ENCODE measurements at places on chromosomes 4 and X. TPM values are rescaled to one million over a fixed set of nuclear protein-coding genes. Genes with fewer than 3 reads are reported as not detected.
A peak's percentile ranks its signal among the peaks of the same experiment; 100 is the strongest.

Gene EPGN
- not detected for total RNA-seq

Gene SLITRK4
- total RNA-seq, result 7.7 TPM

DNA sequence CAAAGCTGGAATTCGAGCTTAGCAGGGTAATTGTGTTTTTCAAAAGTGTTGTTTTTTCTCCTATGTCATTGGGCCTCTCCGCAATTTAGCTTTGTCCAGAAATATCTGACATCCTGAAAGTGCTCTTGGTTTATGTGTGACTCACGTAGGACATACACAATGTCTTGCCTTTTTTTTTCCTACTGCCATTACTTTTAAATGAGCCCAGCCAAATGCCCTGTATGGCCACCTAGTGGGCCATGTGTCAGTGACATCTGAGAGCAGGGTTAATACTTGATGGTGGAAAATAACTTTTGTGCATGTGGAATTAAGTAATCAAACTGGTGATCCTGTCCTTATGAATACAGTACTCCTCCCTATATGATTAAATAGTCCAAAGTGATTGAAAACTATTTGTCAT lies 1411.1 kb upstream of the TENM3 start:
- DNase-seq, result peak; percentile 16

- DNase-seq, result no peak
Observed at GRCh38 chr4:168723020-168723419, 226.2 kb downstream of the PALLD start.

- no peak for DNase-seq
Observed at GRCh38 chr4:147479786-147480185, 1.1 kb upstream of the EDNRA start.

DNA sequence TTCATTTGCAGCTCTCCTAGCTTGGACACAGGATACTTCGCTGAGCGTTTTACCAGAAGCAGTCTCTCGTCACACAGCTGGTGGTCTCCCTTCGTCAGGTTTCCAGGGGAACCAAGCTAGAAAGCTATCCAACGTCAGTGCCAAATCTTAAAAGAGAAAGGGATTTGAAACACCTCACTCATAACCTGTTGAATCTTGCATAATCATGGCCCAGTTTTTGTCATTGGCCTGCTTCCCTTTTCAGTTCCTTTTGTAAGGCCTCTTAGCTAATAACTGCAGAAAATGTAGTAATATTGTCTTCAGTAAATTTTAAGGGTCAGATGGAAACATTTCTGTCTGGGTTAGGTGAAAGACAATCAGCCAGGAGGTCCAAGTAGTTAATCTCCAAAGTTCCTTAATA lies 22.0 kb downstream of the RAB39B start:
- peak; percentile 3 for DNase-seq

DNA sequence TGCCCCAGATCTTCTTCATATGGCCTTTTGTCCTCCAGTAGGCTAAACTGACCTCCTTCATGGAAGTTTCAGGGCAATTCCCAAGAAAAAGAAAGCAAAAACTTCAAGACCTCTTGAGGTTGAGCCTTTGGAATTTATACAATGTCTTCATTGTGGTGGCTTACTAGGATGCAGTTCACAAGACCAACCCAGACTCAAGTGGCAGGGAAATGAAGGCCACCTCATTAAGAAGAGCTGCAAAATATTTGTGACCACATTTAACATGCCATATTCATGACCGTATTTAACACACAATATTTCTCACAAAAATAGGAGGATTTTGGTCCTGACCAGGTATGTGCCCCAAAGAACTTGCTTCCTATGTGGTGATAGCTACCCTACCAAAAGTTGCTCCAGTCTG lies 605.5 kb upstream of the PITX2 start:
- DNase-seq, result no peak

DNA sequence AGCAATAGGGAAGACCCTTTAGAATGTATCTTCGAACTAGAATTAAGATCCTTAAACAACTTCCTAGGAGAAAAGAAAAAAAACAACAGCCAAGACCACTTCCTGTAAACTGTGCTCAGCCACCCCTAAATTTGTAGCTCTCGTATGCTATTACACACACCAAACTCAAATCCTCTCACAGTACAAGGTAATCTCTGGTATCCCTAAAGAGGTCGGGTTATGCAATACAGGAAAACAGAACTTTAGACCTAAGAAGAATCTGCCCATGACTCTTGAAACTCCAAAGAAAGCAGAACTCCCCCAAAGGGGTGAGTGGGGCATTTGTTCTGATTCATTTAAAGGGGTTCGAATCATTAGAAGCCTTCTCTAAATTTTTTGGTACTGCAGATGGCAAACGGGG lies 170.9 kb upstream of the CASK start:
- no peak for DNase-seq

DNA sequence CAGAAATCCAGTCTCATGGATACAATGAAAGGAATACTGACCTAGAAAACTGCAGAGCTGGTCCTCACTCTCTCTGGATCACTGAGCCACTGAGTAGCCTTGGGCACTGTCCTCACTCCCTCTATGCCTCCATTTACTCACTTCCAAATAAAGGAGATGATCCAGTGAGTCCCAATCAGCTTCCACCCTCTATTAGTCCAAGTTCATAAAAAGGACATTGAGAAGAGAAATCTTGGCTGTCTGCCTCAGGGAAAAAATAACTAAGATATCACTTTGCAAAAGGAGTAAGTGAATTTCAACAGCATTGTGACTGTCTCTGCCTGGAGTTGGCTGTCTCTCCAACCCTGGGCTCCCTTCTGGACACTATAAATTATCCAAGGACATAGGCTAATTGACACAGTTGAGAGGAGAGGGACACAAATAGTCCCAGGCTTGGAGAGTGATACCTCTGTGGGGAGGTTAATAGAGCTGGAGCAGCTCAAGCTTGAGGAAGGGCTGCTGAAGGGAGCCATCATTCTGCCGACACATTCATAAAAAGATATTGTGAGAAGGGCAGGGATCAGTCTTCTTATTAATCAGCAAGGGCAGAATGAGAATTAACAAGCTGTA lies 572.3 kb downstream of the RAB28 start:
- DNase-seq, result no peak

DNA sequence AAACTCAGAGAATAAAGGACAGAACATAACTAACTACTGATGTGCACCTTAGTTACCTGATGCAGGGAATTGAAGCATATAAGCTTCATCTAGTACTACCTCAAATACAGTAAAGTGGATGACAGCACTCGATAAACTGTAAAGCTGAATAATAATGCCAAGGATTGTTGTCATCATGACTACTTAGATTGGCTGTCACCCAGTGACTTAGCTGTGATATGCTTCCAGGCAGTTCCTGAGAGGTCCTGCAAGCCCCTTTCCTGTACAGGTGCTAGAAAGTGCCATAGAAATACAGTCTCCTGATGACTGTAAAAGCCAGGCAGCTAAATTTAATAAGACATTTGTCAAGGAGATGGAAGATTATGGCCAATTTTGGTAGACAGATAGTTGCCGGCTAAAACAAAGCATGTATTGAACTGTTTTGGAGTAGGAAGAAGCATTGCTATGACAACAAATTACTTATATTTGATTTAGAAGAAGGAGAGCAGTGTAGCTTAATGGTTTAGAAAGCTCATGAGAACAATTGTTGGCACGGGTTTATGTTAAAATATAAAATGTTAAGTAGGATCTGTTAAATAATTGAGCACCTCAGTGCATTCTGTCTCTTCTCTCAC lies 29.7 kb downstream of the TMEM164 start:
- DNase-seq, result no peak

GRCh38 chr4:56086073-56086541 lies 137.4 kb downstream of the CEP135 start:
- peak; percentile 23 for DNase-seq

DNA sequence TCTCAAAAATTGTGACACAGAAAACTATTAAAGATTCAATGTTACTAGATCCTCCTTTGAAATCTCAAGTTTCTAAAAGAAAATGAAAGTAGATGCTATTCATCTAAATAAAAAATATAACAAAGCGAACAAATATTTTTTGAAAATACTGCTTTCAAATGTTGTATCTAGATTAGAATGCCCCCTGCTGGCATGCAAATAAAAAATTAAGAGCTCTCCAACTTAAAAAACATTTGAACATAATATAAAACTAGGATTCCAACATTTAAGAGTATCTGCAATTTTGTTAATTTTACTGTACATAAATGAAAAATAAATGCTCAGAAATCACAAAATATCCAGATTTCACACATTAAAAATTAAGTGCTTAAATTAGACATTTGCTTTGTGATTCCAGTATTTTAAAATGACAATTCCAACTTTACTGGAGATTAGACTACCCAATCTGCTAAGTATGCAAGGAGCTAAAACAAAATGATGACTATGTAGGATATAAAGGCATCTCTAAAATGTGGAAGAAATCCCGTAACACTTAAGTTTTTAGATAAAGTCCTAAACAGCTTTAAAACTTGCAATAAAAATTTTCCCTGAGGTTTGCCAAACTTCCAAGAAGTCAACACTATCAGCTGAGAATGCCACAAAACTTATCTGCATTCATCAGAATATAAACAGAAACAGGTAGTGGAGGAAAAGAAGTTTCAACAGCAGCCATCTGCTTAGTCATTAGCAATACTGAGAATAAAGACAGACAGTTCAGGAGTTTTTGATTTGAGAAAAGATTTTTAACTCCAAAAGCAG lies 32.7 kb downstream of the DHX15 start:
- no peak for DNase-seq
